ENCODE measurements at places on chromosomes 1 and 21.
A peak's percentile ranks its signal among the peaks of the same experiment; 100 is the strongest.

- DNase-seq = no peak
These were observed 22.3 kb downstream of the CD34 start for GRCh38 chr1:207888652-207889051.

DNA sequence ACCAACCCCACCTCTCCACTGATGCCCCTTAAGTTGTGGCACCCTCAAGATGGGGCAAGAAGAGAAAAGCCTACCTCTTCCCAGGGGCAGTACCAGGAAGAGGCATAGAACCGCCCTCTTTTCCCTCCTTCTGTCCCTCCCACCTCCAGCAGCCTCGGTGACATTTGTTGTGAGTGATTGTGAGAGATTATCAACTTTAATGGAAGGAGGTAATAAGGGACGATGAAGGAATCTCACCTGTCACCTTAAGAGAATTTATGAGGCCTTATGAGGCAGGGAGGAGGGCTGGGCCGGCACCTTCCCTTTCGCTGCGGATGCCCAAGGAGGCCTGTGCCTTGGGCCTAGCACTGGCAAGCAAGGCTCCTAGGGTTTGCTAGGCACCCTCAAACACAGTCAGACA is 1.4 kb upstream of the ADGRB2 start:
- DNase-seq = no peak

GRCh38 chr1:42170779-42171621 is 6.5 kb upstream of the GUCA2A start:
- DNase-seq = no peak

- DNase-seq = no peak
These were observed 18.0 kb downstream of the CRYBG2 start for GRCh38 chr1:26335774-26336476.

DNA sequence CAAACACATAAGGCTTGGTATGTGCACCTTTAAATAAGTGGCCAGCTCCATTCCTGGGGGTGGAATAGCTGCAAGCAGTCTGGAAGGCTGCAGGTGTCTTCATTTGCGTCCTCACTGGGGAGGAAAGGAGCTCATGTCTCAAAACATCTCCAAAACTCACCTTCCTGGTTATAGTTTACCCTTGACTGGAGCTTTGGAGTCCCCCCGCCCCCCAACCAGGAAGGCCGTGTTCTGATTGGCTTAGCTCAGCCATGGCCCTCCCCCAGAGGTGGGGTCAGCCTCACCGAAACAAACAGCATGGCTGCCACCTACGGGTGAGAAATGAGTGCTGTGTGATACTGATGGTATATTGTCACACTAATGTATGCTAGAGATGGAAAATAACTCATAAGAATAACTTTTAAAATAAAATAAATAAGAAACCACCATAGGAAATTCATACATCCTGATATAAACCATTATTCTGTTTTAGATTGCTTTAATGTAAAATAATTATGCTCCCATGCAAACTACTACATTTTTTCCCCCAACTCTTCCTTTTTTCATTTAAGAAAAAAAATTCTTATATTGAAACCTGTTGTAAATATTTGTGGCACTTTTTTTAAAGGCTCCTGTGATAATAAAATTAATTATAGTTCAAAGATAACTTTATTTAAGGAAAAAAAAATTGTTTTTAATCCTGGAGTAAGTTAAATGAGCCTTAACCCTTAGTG is 90.8 kb downstream of the ZP4 start:
- peak; percentile 5 for DNase-seq

DNA sequence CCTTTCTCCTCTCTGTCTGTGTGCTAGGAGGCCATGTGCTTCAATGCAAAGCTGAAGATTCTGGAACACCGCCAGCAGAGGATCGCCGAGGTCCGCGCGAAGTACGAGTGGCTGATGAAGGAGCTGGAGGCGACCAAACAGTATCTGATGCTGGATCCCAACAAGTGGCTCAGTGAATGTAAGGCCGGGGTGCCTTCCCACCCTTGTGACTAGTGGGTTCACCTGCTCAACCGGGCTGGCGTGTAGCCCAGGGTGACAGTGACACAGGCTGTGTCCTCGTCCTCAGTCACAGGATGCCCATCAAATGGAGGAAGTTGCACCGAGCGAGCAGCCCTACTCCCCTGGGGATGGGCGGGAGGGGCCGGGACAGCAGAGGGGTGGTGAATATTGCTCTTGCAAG is 544.1 kb downstream of the KIF26B start:
- DNase-seq = no peak

DNA sequence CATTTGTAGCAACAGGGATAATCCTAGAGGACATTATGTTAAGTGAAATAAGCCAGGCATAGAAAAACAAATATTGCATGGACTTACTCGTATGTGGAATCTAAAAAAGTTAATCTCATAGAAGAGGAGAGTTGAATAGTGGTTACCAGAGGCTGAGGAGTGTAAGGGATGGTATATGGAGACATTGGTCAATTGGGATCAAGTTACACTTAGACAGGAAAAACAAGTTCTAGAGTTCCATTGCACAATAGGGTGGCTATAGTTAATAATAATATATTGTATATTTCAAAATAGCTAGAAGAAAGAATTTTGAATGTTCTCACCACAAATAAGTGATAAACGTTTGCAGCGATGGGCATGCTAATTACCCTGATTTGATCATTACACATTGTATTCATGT is 354.6 kb downstream of the SEC16B start:
- DNase-seq = no peak

GRCh38 chr21:27807596-27807995 is 840.7 kb upstream of the ADAMTS5 start:
- DNase-seq = no peak

DNA sequence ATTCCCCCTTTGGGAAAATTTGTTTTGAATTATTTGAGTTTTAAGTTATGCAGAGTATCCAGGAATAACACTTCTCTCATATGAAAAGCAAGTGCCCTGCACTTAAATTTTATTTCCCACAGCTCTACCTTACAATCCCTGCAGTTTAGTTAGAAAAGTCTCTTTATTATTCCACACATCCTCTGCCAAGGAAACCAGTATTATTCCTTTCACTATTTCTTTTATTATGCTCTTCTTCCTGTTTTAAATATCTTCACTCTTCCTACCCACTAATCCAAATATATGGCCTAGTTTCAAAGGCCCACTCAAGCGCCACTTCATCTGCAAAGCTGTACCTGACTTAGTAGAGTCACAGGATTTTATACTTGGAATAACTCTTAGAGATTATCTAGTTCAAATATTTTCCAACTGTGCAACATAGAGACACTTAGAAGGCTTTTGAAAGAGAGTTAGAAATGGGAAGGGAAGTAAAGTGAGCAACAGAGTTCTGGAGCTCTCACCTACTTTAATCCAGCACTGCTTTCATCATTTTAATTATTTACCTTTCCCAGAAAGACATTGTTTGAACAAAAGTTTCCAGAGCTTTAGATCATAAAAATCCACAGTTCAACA is 97.2 kb upstream of the LYPLAL1 start:
- no peak for DNase-seq

DNA sequence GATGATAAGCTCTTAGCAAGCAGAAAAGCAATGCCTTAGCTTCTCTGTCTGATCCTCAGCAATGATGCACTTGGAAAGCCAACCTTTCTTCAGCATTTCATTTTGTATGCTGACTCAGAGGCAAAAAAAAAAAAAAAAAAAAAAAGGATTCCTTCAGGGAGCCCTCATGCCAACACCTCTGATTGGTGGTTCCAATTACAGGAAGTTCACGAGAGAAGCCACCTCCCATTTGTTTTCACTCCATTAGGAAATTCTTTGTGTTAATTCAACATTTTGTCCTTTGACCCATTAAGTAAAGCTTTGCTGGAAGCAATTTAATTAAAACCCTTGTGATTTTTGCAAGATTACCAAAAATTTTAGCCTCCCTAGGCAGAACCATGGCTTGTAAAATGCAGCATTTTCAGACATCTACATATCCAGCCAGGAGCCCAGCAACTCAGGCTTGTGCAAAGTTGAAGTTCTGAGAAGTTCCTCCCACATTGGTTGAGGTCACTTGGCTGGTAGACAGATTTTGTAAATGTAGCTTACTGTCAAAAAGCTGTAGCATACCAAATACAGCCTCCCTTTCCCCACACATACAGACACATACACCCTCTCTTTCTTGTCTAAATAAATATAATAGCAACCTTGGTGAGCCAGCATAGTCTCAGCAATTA is 27.1 kb upstream of the VTCN1 start:
- DNase-seq = no peak

DNA sequence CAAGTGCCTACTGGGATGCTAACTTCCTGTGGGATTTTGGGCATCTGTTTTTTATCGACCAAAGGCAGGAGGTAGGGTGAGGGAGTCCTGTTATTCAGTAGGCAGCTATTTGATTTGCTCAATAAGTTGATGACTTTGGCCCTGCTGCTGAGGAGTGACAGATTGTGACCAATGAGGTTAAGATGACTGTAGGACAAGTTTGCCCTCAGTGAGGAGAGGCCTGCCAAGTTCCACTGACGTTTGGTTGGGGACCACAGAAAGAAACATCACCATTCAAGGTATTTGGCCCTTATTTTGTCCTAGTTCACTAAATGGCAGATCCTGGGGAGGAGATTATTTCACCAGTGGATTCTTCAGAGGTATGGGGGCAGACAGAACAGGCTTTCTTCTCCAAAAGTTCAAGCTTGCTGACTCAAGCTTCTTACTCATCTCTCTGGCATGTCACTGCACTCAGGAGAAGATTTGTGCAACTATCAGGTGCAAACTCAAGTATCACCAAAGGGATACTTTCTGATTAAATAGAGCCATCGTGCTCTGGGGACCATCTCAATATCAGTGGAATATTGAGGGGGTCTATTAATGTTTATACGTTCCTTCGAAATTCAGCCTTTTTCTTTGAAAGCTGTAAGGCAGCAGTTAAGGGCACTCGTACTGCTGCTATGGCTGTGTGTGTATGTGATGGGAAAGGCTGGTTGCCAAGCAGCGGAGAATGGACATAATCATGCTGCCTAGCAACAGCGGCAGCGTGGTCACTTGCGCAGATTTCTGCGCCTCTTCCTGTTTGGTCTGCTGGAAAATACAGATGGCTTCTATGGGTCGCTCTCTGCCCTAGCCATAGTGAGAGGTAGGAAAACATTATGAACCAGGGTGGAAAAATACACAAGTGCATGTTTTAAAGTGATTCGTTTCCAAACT is 78.7 kb downstream of the PBX1 start:
- no peak for DNase-seq

DNA sequence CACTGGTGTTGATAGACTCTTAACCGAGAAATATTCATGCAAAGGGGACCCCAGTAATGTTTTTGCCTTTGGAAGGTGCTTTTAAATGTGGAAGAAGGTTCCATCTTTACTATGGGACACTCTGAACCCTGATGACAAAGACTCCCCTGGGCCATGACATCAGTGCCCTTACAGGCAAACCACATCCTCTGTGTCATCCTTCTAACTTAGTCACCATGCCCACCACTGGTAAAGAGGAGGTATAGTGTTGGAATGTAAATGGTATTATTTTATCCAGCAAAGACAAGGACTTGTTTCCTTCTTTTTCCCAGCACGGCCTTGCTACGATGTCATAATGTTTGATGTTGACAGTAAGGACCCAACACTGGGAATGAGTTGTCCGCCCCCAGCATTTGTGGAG is 12.6 kb downstream of the METTL13 start:
- DNase-seq = peak; percentile 68

GRCh38 chr1:15326691-15327588 is 79.9 kb downstream of the FHAD1 start:
- no peak for DNase-seq

DNA sequence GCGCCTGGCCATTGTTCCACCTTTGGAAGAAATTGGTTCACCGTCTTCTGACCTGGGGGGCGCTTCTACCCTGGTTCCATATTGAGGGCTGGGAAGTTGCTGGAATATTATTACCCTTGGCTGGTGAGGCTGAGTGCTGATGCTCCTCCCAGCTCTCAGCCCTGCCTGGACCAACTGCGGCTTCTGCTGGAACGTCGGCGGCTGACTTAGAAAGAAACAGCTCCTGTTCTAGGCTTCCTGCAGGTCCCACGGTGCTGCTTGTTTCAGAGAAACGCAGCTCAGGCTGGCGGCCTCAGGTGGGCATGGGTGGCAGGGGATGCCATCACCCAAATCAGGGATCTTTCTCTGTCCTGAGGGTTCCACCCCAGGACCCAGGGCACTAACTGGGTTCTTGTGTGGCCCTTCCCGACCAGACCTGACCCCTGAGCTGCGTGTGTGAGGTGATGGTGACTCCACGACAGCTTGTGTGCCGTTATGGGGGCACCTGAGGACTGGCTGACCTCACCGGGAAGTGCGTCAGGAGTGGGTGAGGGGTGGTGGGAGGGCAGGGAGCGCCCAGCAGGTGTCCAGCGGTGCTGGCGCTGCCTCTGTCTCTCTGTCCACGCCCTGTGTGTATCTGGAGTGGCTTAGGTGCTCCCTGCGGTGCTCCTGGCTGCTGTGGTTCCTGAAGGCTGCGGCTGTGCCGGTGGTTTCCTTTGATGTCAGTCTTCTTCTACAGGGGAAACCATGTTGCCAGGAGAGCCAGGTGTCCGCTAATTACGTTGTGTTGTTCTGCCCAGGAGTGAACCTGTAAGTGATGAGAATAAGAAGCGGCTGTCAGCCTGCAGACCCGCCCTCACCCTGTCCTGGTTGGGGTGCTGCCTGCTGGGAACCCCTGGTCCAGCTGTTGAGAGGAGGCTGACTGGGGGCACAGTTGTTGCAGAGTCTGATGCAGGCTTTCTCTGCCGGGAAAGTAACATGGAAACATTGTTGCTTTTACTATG is 8.9 kb downstream of the SKI start:
- DNase-seq = peak; percentile 50

DNA sequence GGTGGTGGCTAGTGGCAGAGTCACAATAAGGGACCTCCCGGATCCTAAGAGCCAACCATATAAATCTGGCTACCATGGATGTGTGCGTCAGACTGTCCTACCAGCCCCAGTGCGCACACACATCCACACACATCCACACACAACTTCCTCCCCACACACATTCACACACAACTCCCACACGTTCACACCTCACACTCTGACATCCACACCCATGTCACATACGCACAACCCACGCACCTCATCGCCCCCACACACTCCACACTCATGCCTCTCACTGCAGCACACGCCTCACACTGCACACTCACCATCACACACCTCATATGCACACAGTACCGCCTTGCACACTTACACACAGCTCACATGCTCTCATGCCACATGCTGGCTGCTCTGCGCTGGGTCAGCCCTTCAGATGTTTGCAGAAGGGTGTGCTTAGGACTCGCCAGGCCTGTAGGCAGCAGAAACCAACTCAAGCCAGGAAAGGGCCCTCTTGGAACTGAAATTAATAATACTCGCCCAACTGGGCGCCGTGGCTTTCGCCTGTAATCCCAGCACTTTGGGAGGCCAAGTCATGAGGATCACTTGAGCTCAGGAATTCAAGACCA is 3.0 kb downstream of the LDLRAD2 start:
- no peak for DNase-seq

Measured in stimulated activated naive CD8-positive, alpha-beta T cell treated with anti-CD3 and anti-CD28 coated beads, Interleukin-15, amount 100 ng/mL, for 72 hours (primary cell).